ENCODE measurements at places on chromosomes 1 and 21.

GRCh38 chr1:162144853-162145252, 75.4 kb downstream of the NOS1AP start:
- no peak for DNase-seq

GRCh38 chr1:27332536-27333281, 9.1 kb upstream of the SYTL1 start:
- DNase-seq: no peak

- DNase-seq: no peak
Measured at GRCh38 chr1:22080191-22080590, 27.7 kb downstream of the CDC42 start.

DNA sequence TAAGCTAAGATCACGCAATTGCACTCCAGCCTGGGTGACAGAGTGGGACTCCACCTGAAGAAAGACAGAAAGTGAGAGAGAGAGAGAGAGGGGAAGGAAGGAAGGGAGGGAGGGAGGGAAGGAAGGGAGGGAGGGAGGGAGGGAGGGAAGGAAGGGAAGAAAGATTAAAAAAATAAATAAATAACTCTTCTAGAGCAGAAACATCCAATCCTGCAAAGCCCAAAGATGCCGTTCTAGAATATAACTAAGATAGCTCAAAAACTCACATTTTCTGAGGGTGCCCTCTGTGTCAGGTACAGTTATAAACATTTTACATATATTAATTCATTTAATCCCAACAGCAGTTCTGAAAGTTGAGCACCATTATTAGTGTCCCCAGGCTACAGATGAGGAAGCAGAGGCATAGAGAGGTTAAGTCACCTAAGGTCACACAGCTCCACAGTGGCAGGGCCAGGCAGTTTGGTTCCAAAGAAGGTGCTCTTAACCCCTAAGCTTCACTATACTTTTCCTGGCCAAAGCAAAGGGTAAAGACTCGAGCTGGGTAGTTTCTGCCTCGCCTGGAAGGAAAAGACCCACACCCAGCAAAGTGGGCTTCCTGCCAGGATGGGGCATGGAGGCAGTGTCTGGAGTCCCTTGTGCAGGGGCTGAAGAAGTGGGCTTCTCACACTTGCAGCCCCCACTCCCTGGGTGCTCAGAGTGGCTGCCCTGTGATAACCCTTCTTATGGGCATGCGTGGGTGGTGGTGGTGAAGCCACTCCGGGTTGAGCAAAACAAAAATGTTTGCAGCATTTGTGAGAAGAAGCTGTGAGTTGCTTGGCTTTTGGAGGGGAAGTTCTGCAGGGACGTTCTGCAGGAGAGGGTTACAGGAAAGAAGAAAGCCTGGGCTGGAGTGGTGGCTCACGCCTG, 7.9 kb upstream of the PIK3CD start:
- no peak for DNase-seq

- no peak for DNase-seq
Measured at GRCh38 chr1:25530186-25531081, 13.0 kb upstream of the LDLRAP1 start.

- DNase-seq: no peak
Measured at GRCh38 chr1:160369087-160369486, 2.2 kb downstream of the NHLH1 start.

GRCh38 chr1:200912737-200913407, 18.2 kb downstream of the INAVA start:
- DNase-seq: no peak

- no peak for DNase-seq
Measured at GRCh38 chr1:167360120-167360519, 139.4 kb downstream of the POU2F1 start.

GRCh38 chr1:80966266-80966665, 834.5 kb upstream of the ADGRL2 start:
- DNase-seq: no peak

DNA sequence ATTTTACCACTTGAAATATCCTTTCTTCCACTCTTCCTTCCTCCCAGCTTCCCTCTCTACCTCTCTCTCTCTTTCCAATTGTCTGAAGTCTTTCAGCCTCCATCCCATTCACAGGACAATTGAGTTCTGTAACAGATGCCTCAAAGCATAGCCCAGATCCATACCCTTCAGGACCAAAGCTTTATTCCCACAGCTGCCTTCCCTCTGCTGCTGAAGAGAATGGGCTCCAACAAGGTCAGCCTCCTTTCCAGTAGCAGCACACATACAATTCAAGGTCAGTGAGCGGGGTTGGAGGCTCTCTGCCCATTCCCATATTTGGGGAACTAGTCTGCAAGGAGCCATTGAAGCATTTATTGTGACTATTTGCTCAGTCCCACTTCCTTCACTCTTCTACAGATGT, 179.9 kb downstream of the DPYD start:
- no peak for DNase-seq

- no peak for DNase-seq
Measured at GRCh38 chr1:111798580-111798979, 42.9 kb downstream of the DDX20 start.

DNA sequence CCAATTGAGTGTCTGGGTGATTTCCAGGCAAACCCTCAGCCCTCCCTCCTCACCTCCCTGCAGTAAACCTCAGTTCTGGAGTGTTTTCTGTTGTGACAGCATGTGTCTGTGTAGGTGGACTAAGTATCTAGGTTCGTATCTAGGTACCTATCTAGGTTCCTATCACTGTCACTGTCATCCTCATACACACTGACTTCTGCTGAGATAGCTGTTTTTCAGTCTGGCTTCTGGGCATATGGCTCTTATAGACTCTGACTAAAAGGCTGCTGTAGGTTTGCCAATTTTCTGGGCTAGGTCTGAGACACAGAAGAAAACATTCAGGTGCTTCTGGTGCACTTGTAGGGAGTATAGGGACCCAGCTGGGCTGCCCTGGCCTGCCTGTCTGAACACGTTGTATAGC, 8.1 kb upstream of the TRIM67 start:
- no peak for DNase-seq
